ENCODE measurements at places on chromosomes 5 and 9.

DNA sequence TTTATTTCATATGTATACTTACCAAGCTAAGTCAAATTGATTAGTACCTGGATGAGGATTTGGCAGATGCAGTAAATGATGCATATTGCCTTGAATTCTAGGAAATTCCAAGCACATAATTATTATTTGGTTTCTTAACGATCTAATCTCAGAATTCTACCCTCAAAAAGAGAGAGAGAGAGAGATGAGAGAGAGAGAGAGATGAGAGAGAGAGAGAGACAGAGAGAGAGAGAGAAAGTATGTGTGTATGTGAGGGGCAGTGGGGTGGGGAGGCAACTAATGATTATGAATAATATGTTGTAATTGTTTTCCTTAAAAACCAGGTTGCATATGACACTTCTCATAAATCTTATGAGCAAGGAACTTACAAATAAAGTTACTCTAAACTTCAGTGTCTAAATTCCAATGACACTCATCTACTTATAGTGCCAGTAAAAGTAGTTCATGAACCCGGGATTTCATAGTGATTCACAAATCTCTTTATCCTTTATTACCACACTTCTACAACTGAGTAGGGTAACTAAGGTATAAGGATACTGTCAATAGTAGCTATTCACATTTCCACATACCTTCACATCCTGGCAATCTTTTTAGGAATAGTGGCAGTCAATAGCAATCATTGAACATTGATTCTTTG is 60.5 kb upstream of the EDIL3 start:
- DNase-seq: no peak

- DNase-seq: peak; percentile 60
These were observed 50.8 kb downstream of the PAPPA start for GRCh38 chr9:116204252-116204882.

- DNase-seq: no peak
These were observed 20.2 kb downstream of the COL5A1 start for GRCh38 chr9:134661791-134662142.

- no peak for DNase-seq
These were observed 83.8 kb upstream of the FAM169A start for GRCh38 chr5:74949976-74950375.

GRCh38 chr5:130995851-130996250 is 169.2 kb downstream of the HINT1 start:
- DNase-seq: no peak

- DNase-seq: peak; percentile 86
These were observed 3.2 kb upstream of the BAAT start for GRCh38 chr9:101387871-101388506.

- DNase-seq: no peak
These were observed 288.2 kb downstream of the FANCC start for GRCh38 chr9:95029288-95029687.

- DNase-seq: no peak
These were observed 11.5 kb downstream of the GPBP1 start for GRCh38 chr5:57185313-57185712.

DNA sequence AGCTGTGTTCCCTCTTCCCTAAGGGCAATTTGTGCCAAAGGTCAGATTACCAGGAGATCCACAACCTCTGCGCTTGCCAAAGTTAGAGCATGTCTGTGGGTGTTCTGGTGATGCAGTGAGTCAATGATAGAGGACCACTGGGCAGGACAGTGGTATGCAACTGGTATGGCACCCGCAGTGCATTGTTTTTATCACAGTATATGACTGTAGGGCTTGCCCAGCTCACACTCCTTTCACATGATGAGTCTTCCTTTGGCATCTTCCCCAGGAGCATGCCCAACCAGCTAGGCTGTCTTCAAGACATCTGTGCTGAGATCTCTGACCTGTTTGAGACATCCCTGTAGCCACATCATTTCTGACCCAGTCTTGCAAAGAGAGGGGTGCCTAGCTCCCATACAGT is 1650.0 kb upstream of the CDH6 start:
- no peak for DNase-seq

- DNase-seq: no peak
These were observed 367.6 kb downstream of the GLIS3 start for GRCh38 chr9:3931996-3932906.

- DNase-seq: no peak
These were observed 96.2 kb upstream of the SMC2 start for GRCh38 chr9:103997856-103998370.

DNA sequence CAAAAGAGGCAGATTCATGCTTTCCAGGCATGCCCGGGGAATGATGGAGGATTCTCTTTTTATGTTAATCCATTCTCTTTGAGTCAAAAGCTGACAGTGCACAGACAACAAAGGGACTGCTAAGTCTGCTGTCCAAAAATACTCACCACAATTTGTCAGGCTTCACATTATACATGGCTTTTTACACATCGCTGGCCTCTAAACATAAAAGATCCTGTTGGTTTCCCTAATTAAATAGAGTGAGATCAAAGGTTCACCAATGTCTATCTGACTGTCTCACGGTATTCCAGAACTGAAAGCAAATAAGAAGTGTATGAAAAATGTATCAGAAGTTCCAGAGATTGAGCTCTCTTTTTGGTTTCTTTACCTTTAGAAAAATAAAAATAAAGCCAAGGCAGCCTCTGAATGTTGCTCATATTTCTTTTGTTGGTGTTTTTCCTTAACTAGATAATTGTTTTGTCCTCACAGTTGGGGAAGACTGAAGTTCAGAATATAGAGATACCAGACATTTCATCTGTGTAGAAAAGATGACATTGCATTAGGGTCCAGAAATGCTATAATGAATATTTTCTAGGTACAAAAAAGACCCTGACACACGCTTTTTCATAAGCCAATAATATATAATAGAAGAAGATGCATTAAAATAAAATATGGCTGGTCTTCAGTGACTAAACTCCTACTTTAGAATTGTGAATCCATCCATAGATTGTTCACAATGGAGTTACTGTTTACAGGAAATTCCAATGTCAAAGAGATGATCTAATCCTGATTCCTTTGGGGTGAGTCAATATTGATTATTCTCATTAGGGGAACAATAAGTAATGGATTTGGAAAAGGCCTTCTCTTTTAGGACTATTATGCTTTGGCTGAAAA is 688.2 kb upstream of the CDH6 start:
- DNase-seq: peak; percentile 97

DNA sequence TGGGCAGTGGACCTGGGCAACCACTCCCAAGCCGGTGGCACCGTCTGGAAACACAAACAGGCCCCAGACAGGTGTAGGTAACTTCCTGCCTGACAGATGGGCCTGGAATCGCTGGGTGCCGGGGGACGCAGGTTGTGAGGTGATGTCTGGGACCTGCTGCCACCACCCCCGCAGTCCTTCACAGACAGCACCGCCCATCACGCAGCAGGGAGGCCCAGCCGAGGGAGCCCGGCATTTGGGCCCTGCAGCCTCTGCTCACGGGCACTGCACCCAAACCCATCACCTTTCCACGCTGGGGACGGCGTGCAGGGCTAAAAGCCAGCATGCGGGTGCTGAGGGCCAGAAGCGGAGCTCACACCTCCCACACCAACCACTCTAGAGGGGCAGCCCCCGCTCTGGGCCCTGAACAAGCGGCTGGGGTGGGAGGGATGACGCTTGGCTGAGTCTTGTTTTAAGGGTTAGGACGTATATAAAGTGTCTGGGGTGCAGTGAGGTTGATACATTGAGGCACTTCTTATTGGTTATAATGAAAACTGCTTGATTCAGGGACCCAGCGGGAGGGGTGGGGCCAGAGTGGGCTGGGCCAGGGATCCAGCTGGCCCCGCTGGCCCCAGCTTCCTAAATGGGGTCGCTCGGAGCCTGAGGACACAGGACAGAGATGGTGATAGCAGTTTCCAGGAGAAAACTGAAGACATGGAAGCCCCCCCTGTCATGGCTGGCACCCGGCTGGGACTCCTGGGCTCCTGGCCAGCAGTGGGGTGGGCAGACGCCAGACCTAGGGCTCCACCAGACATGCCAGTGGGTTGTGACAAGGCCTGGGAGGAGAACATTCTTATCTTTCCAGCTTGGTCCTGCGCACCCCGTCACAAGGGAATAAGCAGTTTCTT is 11.3 kb downstream of the MYMK start:
- DNase-seq: no peak

DNA sequence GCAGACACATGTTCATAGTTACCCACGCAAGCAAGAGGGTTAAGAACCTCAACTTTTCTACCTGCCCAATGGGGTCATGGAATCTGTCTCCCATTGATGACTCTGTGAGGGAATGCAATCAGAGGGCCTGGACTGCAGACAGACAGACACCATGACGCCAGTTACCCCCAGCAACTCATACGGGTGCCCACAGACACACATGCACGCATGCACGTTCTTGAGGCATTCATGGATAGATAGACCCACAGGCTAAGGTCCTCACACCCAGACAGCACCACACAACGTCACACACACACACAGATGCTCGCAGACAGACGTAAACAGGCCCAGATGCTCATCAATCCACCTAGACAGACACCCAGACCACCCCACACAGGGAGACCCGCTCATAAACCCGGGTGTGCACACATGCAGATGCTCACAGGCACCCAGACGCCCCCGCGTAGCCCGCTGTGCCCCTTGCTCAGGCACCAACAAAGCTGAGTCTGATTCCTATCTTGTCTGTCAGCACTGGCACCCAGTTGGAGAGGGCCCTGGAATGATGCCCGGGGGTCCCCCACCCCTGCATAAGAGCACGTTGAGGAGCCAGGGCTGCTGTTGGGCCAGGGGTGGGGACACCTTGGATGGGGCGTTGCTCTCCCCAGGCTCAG is 23.6 kb downstream of the LHX2 start:
- no peak for DNase-seq

DNA sequence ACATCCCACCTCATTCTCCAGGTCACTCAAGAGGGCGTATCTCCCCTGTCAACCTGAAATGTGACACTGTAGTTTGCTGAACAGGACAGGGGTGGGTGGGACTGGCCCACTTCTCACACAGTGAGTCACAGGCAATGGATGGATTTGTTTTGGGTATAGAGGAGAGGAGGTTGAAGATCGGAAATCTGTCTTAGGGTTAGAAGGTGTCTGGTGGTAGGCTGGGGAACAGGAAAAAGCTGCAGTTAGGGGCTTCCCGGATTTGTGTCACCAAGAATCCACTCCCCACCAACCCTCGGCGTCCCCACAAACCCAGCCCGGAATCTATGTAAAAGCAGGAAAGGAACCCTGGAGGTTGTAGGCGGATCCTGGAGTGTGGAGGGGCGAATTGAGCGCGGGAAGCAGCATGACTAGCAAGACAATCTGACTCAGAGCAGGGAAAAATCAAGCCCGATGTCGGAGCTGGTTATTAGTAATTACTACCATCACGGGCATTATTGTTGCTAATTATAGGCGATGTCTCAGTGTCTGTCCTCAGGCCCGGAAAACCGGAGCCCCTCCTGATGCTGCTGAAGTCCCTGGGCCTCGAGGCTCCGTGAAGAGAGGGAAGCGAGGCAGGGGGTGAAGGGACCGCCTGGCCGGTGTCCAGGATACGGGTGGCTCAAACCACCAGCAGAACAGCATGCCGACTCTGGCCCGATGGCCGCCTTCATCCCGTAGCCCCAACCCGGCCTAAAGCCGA is 1.7 kb upstream of the IRX1 start:
- no peak for DNase-seq

DNA sequence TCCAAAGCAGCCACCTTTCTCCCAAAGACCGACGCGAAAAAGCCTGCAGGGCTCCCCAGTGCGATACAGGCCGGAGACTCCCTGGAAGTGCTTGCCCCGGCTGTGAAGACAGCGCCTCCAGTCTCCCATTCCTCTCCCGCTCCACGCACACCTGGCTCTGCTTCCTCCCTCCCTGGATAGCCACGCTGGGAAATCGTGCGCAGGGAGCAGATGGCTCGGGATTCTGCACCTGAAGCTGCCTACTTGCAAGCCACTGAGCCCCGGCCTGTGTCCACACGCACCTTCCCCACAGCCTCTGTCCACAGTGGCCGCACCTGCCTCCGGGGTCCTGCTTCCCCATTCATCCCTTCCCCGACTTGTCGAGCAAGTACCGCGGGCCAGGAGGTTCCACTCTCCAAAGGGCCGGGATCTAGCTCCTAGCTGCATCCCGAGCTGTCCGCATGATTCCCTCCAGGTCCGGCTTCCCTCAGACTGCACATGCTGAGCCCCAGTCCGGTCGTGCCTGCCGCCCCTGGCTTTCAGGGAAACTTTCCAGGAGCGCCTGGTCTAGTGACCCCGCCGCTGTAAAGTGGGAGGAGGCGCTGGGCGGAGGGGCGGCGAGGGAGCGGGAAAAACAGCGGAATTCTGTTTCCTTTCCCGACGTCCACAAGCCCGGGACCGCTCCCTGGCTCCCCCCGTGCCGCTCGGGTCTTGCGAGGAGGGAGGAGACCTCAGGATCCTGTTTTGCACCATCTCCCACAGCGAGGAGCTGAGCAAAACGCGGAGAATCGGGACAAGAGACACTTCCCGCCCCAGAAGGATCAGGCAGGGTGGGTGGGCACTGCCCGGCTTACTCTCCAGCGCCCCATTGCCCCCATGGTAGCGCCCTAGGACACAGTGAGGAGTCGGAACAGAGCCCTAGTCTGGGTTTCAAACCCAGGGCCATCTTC is 2.0 kb downstream of the SEMA6A start:
- no peak for DNase-seq

DNA sequence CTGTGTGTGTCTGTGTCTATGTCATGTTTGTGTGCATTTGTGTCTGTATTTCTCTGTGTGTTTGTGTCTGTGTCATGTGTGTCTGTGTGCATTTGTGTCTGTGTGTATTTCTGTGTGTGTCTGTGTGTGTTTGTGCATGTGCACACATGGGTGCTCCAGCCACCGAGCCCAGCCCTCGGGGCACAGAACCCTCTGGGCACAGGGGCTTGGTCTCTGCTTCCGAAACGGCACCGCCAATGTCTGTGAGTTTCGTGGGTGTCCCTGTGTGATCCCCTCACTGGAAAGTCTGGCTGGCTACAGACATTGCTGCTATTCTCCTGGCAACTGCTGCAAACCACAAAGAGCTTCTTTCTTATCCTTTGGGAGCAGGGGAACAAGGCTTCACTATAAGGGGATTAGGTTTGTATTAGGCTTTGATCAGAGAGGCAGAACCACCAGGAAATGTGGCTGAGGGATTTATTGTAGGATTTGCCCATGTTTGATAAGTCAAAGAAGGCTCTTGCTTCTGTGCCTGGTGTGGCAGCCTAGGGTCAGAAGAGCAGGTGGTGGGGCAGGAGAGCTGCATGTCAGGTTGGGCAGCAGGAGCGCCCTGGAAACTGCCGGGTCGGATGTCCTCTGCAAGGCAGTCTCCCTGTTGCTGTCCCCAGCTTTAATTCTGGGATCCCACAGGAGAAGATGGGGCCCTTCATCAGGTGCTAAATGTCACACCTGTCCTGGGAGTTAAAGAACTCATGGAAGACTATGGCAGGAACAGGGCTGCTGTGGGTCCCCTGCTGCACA is 39.6 kb upstream of the FCN1 start:
- no peak for DNase-seq

GRCh38 chr5:135266975-135267374 is 132.1 kb downstream of the MACROH2A1 start:
- DNase-seq: no peak
